BJ (cell line): ENCODE measurements at places on chromosomes 13 and 19.

DNA sequence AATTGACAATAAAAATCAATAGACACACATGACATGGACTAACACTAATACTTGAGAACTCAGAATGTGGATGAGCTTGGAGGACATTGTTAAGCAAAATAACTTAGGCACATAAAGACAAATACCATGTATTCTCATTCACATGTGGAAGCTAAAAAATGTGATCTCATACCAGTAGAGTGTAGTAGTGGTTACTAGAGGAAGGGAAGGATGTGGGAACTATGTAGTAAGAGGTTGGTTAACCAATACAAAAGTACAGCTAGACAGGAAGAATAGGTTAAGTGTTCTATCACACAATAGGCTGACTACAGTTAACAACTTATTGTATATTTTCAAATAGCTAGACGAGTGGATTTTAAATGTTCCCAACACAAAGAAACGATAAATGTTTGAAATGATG lies 415.8 kb upstream of the KLF12 start:
- DNase-seq = no peak

- DNase-seq = no peak
Measured at GRCh38 chr19:4732680-4733114, 9.1 kb upstream of the DPP9 start.

DNA sequence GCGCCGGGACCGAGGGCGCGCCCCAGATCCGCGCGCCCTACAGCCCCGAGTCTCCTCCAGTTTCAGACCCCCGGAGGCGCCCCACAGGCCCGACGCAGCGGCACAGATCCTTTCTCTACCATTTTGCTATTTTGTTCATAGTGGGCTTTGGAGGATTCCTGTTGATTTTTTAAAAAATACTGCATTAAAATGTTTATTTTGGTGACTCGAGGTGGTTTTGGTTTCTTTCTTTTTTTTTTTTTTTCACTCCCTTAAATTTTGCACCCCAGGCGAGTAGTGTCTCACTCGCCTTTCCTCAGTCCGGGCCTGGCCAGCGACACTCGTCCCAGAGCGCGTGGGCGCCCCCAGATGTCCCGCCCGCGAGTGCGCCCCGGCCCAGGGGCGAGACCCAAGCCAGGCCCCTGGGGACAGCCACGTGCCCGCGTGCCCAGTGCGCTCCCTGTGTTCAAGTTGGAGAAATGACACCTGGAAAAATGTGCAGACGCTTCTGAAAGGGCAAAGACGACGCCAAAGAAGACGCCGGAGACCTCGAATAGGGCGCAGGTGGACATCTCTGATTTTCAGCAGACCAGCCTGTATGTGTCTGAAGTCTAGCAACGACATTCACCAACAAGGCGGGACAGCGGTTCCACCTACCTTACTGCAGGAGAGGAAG lies 471 bp upstream of the INSR start:
- DNase-seq = no peak

- DNase-seq = no peak
Measured at GRCh38 chr13:26420282-26420960, 137.1 kb upstream of the WASF3 start.

DNA sequence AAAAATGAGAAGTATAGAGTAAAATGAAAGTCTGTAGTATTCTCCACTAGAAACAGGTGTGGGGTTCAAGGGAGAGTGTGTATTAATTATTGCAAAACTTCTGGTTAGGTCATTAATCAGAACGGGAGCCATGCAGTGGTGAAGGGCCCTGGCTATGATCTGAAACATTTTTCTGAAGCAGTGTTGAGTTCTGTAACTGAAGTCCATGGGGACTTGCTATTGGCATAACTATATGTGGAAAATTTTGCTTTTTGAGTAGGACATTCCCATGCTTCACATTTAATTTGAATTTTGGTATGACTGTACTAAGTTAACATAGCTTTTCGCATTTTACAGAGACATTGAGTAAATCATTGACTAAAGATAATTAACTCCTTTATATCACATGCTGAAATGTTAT lies 67.5 kb downstream of the LRCH1 start:
- DNase-seq = no peak

GRCh38 chr13:113954046-113954835 lies 19.6 kb downstream of the C13orf46 start:
- no peak for DNase-seq

GRCh38 chr19:44585371-44586133 lies 27.8 kb upstream of the IGSF23 start:
- DNase-seq = no peak
